Ovary (tissue), 10 donors: ENCODE measurements at places on chromosomes 4 and X. TPM values are rescaled to one million over a fixed set of nuclear protein-coding genes. Genes with fewer than 3 reads are reported as not detected.

DNA sequence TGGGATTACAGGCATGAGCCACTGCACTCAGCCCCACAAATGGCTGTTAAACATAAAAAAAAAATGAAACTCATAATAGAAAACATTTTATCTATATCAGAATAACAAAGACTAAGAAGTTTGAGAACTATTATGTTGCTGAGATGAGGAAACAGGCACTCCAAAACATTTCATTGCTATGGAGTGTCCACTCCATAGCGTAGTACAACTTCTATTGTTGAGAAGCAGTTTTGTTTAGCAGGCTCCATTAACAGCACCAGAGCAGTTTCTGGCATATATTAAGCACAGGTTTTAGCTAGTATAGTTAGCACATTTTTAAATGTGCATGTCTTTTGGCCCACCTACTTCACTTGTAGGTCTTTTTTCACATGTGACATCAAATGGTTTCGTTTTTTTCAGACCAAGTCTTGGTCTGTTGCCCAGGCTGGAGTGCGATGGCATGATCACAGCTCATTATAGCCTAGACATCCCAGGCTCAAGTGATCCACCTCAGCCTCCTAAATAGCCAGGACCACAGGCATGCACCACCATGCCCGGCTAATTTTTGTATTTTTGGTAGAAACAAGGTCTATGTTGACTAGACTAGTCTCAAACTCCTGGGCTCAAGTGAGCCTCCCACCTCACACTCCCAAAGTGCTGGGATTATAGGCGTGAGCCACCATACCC is 5.8 kb downstream of the HMGB2 start:
- H3K27me3 ChIP-seq = no peaks in the 10 kb centered on the region
- no peaks in the 10 kb centered on the region for H3K36me3 ChIP-seq
- no peak overlapping the region for H3K4me3 ChIP-seq
- no peak for DNase-seq
- no peak overlapping the region for H3K27ac ChIP-seq
- H3K4me1 ChIP-seq = peaks cover 2% of the 10 kb centered on the region

- no peak overlapping the region for H3K4me3 ChIP-seq
- no peaks in the 10 kb centered on the region for H3K27me3 ChIP-seq
- no peaks in the 10 kb centered on the region for H3K4me1 ChIP-seq
- H3K36me3 ChIP-seq = no peaks in the 10 kb centered on the region
These were observed 177.4 kb upstream of the LEF1 start for GRCh38 chr4:108345862-108346817.

DNA sequence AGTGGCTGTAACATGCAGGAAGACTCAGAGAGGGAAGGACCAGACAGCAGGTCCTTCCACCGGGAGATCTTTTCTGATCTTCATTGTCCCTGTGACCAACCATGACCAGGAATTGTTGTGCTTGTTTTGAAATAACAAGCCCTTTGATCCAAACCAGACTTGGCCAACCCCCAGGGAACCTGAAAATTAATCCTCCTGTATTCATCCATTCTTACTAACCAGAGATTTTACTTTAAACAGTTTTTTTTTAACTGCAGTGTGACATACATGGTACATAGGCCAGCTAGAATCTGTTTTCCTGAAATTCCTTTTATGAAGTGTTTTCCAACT is 4.0 kb downstream of the WFS1 start:
- H3K27me3 ChIP-seq = no peaks in the 10 kb centered on the region
- DNase-seq = no peak
- peaks cover 67% of the 10 kb centered on the region for H3K4me1 ChIP-seq

DCAF12L1 gene
- 1.9 TPM for total RNA-seq

EIF1AX gene
- 71.5 TPM for total RNA-seq
